ENCODE measurements at places on chromosomes 3 and 15.

GRCh38 chr3:127419182-127419581 lies 131.3 kb upstream of the PRR20G start:
- no peak for DNase-seq

GRCh38 chr3:70980646-70981170 lies 602.8 kb downstream of the FOXP1 start:
- DNase-seq = no peak

DNA sequence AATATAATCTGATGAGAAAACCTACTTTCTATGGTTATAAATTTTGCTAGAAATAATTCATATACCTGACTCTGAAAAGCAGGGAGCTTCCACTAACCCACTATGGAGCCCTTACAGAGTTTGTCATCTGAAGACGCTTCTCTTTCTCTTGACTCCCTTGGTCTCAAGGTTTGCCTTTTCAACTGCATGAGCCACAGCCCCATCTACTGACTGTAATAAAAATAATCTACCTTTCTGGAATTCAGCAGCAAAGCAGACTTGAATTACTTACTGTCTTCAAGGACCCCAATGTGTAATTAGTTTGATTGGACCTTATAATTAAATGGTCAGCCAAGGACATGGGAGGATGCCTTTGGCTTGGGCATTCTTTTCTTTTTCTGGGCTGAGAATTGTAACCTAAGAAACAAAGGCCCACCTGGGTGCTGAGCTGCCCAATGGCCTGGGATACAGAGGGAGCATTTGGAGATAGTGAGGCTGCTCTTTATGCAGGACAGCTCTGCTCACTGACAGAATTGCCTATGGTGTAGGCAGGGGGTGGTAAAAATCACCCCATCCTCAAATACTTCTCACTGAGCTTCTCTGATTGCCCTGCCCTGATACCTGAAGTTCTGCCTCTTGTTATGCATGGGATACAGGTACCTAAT lies 178.6 kb upstream of the TRIM42 start:
- peak; percentile 23 for DNase-seq

DNA sequence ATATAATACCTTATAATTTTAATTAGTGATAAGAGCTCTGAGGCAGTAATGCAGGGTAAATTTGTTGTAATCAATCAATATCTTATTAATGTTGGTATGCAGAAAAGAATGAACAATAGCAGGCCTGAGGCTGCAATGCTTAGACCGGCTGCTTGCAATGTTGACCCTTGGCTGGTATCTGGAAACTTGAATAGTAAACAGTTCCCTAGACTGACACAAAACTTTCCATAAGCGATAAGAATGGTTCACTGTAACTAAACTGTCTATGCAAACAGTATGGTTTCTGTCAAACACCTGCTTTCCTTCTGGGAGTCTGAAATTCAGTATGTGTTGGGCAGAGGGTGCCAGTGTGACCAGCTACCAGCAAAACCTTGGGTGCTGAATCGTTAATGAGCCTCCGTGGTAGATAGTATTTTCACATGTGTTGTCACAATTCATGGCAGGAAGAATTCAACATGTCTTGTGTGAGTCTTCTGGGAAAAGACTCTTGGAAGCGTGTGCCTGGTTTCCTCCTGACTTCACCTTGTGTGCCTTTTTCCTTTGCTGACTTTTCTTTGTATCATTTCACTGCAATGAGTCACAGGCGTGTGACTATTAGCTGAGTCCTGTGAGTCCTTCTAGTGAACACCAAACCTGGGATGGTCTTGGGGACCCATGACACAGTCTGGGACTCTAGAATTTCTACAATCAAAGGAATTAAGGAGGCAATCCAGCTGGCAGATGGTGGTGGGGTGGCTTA lies 30.7 kb upstream of the CLRN1 start:
- DNase-seq = no peak

- no peak for DNase-seq
Observed at GRCh38 chr3:51389423-51390183, 1.5 kb upstream of the RBM15B start.

DNA sequence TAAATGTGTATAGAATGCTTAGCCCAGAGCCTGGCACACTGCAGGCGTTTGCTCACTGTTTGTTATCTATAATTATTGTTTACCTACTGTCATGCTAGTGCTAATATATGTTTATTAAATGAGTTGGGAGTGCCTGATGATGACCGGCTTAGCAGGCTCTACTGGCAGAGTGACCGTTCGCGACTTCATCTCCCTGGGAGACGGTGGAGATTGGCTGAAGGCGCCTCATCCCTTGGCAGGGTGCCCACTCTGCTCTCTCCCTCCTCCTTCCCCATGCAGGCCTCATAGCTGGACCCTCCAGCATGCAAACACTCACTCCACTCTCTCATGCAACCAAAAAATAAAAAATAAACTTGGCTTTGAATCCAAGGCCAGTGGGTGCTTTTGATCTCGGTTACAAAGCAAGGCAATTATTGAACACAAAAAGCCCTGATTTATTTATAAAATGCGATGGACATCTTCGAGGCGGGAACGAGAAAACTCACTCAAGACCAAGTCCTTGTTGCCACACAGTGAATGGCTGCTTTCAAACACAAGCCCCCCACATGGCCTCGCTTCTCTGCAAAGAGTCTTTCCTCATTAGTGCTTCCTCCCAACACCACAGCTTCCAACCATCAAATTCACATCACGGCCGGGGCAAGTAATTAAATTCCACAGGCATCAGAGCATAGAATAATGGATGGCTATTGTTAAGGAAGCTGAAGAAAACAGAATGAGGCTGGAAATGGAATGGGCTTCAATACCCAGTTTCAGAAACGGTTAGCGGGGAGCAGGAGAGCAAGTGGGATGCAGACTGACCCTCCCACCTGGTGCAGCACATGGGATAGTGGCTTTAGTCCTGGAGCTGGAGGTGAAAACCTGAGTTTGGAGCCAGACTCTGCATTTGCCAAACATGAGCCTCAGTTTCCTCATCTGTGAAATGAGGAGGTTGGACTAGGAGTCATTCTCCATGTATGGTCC lies 135.7 kb upstream of the RAD18 start:
- peak; percentile 64 for DNase-seq
